NCI-H1105 (cell line): ENCODE measurements at places on chromosomes 5 and 9.

DNA sequence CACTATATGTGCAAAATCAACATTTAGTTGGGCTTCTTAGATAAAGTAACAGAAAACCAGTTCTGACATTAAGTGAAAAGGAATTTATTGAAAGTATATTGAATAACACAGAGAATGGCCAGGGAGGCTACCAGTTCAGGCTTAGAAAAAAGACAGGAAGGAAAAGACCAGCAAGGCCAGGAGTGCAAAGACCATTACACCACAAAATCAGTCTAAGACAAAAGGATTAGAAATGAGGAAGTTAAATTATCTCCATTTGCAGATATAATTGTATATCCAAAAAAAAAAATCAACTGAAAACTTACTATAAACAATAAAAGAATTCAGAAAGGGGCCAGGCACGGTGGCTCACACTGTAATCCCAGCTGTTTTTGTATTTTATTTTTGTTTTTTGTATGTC is 4.8 kb upstream of the TEX10 start:
- DNase-seq: no peak

DNA sequence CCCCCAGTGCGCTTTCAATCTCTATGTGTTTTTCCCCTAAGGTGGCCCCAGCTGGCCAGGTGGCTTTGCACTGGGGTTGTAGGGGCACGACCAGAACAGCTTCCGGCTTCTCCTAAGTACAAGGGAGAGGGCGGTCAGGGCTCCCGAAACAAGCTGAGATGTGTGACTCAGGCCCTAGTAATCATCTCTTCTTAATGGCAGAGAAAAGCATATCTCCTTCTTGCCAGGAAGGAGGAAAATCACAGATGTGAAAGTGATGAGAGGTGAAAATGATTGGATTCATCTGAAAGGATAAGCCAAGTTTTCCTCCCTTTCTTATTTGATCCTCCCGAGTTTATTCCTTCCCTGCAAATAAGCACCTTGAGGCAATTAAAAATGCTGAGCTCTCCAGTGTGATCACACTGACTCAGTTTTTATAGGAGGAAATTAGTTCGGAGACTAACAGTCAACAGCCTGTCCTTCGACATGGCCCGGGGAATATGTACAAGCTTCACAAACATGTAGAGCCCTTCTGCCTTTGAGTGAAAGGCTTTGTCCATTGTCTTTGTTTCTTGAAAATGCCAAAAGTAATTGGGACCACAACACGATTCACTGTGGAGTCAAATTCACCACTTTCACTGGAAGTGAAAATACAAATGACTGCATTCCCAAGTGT is 514.8 kb downstream of the PSAT1 start:
- DNase-seq: no peak

- DNase-seq: no peak
Measured at GRCh38 chr9:108086624-108087023, 597.1 kb upstream of the KLF4 start.

DNA sequence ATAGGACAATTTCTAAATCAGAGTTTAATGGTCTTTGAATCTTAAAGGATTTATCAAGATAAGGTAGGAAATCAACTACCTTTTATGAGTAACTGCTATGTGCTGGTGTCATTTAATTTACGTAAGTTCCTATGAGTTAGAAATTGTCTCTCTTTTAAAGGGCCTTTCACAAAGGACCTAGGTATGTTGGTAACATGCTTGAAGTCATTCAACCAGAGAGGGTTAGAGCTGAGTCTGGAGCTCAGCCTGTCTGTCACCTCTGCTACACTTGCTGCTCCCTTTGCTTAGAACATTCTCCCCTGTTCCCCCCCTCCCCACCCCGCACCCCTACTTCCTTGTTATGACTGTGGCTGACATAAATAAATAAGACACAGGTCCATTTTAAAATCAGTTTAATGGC is 190.3 kb upstream of the SEMA6A start:
- DNase-seq: no peak

DNA sequence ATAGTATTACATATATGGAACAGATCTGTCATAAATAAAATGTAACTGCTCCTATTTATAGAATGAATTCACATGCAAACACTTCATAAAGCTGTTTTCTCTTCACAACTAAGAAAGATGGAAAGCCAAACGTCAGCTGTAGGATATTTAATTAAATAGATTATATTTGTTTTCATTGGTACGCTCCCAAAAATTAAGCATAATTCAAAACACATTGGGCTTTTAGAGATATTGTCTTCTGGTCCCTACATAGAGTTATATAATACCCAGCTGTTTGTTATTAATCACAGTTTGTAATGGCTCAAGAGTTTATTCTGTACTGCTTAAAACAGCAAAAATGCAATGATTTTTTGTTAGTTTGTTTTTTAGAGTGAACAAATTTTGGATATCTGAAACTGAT is 61.2 kb downstream of the MRPS30 start:
- DNase-seq: no peak

DNA sequence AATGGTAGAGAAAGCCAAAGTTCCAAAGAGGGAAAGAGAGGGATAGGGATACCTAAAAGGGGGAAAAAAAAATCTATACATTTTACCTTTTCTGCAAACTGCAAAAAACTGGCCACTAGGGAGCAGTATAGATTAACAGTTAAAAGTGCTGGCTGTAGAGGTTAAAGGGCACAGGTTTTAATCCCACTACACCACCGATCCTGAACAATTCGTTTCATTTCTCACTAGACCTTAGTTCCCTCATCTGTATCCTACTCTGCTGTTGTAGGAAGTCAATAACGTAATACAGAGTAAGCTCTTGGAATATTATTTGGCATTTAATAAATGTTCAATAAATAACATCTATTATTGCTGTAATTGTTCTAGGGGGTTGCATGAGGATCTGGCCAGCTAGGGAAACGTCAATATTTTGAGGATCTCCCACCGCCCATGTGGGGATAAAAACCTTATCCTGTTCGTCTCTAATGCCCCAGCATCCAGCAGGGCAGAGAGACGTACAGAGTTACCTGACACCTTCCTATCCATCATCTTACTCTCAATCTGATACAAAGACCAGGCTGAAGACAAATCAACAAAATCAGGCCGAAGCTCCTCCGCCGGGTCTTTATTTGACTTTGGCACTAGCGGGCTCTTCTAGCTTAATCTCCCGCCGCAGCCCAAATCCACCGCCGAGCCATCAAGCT is 757 bp downstream of the CDC26 start:
- DNase-seq: peak; percentile 65

DNA sequence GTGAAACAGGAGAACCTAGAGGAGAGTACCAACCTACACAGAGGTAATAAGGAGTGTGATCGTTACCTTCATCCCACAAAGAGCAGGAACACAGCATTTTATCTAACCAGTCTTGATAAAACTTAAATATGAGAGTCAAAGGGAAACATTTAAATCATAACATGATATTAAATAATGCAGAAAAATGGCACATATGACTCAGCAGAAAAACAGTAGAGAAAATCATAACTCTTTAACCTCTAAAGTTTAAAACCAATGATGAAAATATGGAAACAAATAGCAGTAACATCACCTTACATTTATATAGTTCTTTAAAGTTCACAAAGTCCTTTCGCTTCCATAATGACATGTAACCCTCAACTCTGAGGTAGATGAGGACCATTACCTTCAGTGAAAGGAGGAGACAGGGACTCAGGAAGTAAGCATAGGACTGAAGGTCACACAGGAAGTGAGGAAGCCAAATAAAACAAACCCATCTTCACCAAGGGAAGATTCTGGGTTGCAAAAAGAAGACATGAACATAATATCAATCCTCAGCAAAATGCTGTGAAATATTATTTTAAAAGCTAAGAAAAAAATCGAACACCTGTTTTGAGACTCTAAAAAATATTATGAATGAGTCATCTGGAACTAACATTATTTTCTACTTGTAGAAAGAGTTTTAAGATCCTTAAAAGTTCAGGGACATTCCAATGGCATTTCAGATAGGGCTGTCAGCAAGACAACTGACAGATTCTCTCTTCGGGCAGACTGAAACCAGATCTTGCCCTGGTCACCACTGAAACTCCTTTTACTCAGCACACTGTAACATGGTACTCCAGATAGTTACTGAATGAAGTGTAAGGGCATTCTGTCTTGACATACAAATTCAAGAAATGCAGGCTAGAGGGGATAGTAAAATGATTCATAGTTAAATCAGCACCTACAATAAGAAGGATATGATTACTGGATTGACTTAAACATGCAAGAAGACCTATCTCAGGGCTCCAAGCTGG is 148.5 kb downstream of the EPB41L4A start:
- DNase-seq: no peak

DNA sequence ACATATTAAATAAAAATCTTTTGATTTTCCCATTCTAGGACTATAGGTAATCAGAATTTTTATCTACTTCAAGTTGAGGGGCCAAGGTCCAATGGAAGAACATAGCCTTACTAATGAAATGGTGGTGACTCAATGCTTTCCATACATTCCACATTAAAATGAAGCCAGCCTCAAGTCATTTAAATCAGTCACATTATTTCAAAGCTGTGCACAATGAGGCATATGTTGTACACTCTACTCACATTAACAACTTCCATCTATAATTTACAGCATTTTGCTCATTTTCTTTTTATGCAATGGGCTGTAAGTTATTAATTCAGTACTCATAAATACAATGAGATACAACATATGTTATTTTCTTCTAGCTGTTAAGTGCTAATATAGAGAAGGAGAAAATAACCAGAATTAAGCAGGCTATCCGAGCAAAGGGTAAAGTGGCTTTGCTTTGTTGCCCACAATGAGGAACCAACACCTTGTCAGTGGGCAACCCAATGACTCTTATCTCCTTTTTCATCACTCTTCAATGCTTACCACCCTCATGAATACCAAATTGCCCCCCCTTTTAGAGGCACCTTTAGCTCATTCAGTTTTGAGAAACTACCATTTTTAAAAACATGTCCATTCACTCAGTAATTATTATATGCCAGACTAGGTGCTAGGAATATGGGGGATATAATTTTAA is 52.4 kb downstream of the TTLL11 start:
- DNase-seq: no peak

DNA sequence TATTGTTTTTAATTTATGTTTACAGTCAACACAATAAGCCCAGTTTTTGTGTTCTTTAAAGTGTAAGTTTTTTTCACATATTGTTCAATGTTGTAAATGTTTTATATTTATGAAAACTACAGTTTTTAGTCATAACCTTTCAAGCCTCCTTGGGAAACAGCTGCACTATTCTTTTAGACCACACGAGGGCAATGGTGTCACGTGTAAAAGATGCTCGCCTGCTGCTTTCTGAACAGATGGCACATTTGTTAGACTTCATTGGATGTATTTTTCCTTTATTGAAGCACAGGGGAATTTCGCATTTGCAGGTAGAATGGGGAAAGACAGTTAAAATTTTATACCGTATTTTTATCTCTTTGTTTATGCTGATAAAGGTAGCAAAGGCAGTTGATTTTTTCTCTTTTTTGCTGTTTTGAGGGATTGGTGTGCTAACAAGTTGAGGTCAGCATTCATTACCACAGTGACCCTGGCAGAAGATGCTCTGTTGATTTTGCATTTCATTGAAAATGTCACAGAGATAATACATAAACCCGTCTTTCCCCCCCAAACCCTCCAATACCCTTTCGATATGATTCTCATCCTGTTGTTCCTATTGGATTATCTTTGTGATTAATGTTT is 59.0 kb downstream of the MAT2B start:
- no peak for DNase-seq

DNA sequence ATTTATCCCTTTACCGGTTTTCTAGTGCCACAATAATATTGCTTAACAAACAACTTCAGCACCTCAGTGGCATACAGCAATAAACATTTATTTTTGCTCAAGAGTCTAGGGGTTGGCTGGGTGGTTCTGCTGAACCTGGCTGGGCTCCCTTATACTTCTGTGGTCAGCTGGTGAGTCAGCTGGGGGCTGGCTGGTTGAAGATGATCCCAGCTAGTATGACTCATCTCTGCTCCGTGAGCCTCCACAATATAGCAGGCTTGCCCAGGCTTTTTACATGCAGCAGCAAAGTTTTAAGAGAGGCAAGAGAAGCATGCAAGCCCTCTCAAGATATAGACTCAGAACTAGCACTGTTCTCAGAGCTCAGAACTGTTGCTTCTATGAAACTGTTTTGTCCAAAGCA is 523.5 kb upstream of the CLINT1 start:
- no peak for DNase-seq

- no peak for DNase-seq
Measured at GRCh38 chr5:172877466-172878260, 43.6 kb downstream of the ERGIC1 start.

GRCh38 chr5:139418793-139419192 is 14.9 kb upstream of the SPATA24 start:
- no peak for DNase-seq

GRCh38 chr9:98539954-98540353 is 168.8 kb downstream of the GABBR2 start:
- DNase-seq: no peak

DNA sequence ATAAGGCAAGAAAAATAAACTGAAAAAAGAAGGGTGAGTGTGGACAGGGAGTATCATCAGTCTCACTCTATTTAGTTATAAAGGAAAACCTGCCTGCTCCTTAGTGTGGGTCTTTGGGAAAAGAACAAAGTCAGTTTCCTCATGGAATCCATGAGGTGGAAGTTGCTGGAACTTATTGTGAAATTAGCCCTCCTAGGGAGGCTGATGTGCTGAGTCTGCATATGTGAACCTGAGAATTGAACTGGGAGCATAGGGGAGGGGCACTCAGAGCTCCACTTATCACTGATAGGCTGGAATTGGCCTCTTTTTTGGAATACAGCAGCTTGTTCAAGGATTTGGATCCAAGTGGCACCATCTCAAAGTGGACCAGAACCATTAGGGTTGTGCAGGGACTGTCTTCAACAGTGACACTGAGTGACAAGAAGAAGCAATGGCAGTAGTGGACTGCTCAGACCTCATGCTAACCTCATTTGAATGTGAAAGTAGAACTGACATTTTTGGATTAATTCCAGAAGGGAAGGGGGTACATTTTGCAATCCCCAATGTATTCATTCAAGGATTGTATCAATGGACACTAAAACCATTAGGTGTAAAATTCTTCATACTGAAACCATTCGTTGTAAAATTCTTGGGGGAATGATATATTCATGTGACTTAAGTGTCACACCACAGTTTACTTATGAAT is 103.6 kb upstream of the KLF9 start:
- no peak for DNase-seq

GRCh38 chr5:208449-209114 is 9.4 kb downstream of the CCDC127 start:
- DNase-seq: no peak

GRCh38 chr9:113674436-113674835 is 201.7 kb upstream of the ZNF618 start:
- DNase-seq: no peak

DNA sequence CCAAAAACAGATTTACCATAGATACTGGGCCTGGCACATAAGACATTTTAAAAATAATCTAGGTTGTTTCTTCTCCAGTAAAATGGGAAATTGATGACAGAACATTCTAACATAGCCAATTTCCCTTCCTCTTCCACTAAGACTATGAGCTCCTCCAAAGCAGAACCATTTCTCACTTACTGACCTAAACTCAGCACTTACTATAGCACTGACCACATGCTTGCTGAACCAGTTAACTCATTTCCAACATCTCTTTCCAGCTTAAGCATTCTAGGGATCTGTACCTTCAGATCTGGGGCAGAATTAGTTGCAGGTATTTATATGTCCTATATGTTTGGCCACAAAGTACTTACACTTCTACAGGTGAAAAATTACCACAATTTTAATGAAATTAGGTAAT is 58.9 kb downstream of the TTC39B start:
- no peak for DNase-seq

GRCh38 chr5:175821790-175822211 is 49.6 kb upstream of the CPLX2 start:
- no peak for DNase-seq

GRCh38 chr9:89418882-89419640 is 78.9 kb downstream of the SEMA4D start:
- DNase-seq: no peak

- DNase-seq: no peak
Measured at GRCh38 chr5:1999794-2000193, 117.1 kb upstream of the IRX4 start.
